ENCODE measurements at places on chromosomes 16 and 17. TPM values are rescaled to one million over a fixed set of nuclear protein-coding genes. Genes with fewer than 3 reads are reported as not detected.

DNA sequence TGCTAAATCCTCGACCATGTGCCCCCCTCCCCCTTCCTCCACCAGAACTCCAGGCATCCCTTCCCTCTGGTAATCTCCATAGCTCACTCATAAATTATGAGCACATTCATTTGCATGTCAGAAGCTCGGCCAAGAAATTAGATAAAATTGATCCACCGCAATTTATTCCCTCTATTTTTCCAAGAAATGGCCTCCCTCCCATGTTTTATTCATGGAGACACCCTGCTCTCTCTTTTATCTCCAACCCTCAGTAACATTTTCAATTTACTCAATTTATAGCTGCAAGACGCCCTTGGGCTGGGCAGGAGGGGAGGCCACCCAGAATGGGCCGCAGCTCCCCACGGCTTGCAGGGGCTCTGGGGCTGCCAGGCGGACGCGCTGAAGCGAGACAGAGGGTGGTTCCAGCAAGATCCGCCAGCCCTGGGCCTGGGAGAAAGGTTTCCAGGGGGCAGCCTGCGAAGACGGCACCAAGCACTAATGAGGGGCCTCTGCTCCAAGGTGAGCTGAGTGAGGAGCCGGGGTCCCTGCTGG, 54.7 kb upstream of the ZNF423 start:
- no peak for DNase-seq

GRCh38 chr16:85057212-85057889, 29.8 kb downstream of the KIAA0513 start:
- DNase-seq, result peak; percentile 23

- DNase-seq, result no peak
Measured at GRCh38 chr17:66929591-66929990, 34.9 kb upstream of the CACNG4 start.

DNA sequence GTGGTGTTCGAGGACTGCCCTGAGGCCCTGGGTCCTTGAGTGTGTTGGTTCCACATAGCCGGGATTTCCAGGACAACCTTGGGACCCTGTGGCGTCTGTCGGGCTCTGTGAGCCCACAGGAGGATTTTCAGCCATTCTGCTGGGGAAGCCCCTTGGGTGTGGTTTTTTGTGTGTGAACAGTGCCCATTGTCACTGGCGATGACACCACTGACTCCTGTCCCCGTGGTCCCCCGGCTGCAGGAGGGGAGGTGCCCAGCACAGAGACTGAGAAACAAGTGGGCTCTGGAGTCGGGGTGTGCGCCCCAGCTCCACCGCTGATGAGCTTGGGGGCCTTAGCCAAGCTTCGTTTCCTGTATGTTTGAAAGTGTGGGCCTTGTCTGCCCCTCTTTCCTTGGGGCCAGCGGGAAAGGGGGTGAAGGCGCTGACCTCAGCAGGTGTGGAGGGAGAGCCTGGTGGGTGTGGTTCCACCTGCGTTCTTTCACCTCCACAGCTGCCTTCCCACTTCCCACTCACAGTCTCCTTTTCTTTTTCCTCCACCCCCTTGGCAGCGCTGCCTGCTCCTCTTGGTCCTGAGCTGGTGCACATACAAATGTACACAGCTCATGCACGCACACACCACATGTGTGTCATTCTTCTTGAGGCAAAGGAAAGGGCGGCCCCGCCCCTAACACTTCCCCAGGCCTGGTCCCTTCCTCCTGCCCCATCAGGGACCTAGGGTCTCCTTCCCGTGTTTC, 16.1 kb downstream of the MGRN1 start:
- DNase-seq, result no peak

Gene EPOP
- total RNA-seq, result 37.1 TPM

Data from activated CD4-positive, alpha-beta memory T cell treated with anti-CD3 and anti-CD28 coated beads for 36 hours (primary cell).